ENCODE measurements at places on chromosomes 4 and X.

- no peak for DNase-seq
Observed at GRCh38 chr4:150578745-150579501, 3.0 kb upstream of the MAB21L2 start.

DNA sequence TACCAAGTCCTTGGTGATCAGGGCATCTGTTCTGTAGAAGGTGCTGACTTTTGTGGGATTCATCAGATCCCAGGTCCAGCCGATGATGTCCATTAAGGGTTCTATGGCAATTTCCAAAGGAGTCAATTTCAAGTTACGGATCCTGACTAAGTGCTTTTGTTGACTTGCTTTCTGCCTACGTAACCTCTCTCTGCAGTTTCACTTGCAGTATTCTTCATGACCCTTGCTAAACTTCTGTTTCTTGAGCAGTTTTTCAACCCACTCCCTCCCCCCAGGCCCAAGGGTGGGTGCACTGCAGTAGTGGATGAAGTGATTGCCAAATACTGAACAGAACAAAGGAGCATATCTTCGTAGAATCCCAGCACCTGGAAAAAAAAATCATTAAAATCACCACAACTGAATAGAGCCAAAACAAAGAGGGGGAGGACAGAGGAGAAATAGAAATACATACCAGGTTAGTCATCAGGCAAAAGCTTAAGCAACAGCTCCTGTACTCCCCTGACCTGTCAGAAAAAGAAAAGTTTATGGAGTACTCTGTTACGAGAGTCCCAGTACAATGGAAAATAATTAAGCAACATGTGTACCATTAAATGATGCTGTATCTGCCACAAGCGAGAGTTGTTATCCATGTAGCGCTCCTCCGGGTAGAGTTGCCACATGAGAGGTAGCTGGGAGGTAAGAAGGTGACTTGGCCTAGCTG, 5.8 kb downstream of the CMC4 start:
- no peak for DNase-seq

DNA sequence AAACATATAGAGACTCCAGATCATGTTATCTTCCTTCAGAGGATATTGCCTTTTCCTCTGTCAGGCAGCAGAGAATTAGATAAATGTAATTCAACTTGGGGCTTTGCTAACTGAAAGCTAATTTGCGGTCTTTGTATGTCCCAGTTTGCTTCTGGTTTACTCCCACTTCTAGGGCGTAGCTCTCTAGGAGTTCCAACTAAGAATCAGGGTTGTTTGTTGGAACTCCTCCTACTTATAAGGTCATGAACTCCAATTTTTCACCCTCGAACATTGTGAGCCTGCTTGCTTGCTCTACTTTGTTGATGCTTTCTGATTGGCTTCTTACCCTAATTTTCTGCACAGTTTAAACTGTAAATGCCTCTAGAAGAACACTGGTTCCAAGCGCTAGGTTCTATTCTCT, 66.1 kb downstream of the FMR1NB start:
- DNase-seq: no peak

DNA sequence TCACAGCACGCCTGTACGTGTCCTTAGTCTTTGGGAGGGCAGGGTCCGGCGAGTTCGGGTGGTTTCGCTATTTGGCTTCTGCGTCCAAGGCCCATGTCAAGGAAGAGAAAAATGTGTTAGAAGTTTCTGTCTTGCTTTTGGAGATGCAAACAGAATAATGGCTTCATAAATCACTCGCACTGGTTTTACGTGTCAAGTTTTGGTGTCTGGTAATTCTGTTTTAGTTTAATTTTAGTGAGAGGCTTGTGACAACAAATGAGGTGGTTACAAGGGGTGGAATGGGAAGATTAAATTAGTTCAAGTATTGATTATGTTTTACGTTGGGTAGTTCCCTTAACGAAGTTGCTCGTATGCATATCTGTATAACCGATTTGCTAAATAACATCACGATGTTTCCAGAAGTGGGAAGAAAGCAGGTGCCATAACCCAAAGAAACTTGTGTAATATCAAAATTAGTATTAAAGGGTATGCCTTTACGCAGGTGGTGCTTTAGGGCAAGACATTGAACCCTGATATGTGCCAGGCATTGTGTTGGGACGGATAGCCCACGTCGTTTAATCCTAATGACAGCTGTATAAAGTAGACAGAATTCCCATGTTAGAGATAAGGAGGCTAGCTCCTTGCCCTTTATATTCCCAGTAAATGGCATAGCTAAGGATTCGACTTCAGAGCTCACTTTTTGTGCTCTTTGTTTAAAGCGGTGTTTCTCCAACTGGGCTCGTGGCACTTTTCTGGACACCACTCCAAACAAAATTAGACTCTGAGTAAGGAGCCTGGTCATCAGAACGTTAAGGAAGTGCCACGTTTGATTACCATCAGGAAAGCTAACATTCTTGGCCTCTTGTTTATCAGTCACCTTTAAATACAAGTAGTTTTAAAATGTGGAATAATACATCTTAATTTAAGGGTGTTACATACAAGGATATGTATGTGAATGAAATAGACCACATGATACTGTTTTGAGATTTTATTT, 843 bp downstream of the RPL34 start:
- DNase-seq: no peak

DNA sequence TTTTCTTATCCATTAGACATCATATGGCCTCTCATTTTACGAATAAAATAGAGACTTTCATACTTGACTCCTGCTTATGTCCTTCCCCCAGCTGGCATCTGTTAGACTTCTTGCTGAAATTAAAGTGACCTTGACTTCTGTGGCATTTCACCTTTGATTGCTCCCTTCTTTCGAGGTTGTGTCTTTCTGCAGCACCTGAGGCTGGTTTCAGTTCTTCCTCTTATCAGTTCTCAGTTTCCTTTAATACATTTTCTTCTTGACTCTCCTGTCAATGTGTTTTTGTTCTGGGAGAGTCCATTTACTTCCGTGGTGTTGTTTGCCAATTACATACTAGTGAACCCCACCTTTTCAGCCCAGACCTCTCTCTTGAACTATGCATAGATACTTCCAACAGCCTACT, 81.6 kb downstream of the RBPJ start:
- DNase-seq: no peak

DNA sequence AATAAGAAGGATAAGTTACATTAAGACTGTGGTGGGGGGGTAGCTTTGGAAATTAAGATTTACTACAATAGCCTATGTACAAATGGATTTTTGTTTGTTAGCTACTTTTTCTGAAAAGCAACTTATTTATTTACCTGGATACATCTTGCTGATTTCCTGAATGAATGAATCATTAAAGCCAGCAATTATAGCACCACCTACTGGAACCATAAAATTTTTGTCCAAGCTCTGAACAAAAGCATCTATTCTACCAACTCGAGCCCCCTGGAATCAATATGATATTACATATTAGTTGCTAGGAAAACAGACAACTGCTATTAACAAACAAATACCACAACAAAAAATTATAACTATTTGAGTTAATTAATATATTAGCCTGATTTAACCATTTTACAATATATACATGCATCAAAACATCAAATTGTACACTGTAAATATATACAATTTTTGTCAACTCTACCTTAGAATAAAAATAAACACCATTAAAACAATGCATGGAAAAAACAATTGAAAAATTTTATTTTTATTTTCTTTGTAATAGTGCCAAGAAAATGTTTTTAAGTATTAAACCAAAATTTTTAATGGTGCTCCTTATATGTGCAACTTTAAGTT, 15.3 kb downstream of the SEPSECS start:
- no peak for DNase-seq

Data from 8988T (cell line).